ENCODE measurements at places on chromosomes 12 and 14. TPM values are rescaled to one million over a fixed set of nuclear protein-coding genes. Genes with fewer than 3 reads are reported as not detected.

DNA sequence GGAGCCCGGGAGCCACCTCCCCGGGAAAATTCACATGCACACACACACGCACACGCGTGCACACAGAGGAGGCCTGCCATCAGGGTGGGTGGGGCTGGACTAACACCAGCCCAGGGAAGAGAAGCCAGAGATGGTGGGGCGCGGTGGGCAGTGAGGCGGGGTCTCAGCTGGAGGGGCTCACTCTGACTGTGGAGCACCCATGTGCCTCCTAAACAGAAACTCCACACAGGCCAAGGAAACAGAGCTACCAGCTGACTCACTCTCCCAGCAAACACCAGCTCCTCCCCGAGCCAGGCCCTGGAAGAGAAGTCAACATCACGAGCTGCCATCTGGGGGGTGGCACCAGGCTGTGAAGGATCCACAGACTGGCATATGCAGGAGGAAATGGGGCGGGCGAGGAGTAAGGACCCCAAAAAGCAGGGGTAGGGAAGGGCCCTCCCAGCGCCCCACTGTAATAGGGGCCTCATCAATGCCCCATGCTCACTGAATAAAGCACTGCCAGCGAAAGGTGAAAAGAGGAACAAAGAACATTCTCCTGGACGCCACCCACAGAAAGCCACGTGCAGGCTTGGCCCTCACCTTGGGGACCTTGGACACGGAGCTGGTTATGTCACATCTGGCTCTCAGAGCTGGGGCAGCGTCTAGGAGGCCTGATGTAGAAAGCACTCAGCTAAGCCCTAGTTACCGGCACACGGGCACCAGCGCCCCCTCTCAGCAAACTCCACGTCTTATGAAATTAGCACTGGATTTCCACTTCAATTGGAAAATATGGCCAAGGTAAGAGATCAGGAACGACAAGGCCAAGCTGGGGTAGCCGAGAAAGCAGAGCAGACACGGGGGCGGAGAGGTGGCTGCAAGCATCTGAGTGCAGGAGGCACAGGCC lies 8.4 kb upstream of the INF2 start:
- DNase-seq = no peak

Gene OR5AU1
- 0.03 TPM for polyA plus RNA-seq

GRCh38 chr12:108004319-108004718 lies 124.8 kb upstream of the WSCD2 start:
- DNase-seq = peak; percentile 58

- peak; percentile 27 for DNase-seq
Observed at GRCh38 chr14:68084256-68084655, 264.7 kb downstream of the RAD51B start.

DNA sequence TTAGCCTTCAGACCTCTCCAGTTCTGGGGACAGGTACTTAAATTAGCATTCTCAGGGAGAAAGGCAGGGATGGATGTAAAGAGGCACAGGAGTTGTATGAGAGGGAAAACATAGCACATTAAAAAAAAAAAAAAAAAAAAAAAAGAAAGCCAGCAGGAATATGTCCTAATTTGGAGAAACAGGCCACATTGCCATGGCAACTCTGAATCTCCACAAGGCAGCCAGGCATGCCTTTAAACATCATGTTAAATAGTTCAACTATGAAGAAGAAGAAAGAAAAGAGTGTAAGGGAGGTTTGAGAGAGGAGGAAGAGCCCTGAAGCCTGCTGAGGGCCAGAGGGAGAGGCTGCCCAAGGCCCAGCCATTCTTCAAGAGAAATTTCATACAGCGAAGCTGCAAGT lies 145.8 kb downstream of the GRIN2B start:
- no peak for DNase-seq

DNA sequence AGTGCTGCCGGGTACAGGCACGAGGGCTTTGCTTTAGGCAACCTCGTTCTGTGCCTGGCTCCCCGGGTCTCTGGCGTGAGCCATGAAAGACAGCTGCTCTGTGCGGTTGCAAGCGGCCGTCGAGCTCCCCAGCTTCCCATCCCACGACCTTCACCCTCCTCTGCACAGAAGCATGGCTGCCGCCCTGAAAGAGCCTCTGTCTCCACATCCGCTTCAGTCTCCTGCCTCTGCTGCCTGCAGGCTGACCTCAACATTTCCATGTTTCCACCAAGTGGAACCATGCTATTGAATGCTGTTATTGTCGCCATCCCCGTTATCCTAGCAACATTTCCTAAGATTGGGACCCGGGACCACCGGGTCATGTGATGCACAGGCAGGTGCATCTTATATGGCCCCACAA lies 57.1 kb downstream of the KDM2B start:
- no peak for DNase-seq

Gene FERMT2
- 159 TPM for polyA plus RNA-seq

DNA sequence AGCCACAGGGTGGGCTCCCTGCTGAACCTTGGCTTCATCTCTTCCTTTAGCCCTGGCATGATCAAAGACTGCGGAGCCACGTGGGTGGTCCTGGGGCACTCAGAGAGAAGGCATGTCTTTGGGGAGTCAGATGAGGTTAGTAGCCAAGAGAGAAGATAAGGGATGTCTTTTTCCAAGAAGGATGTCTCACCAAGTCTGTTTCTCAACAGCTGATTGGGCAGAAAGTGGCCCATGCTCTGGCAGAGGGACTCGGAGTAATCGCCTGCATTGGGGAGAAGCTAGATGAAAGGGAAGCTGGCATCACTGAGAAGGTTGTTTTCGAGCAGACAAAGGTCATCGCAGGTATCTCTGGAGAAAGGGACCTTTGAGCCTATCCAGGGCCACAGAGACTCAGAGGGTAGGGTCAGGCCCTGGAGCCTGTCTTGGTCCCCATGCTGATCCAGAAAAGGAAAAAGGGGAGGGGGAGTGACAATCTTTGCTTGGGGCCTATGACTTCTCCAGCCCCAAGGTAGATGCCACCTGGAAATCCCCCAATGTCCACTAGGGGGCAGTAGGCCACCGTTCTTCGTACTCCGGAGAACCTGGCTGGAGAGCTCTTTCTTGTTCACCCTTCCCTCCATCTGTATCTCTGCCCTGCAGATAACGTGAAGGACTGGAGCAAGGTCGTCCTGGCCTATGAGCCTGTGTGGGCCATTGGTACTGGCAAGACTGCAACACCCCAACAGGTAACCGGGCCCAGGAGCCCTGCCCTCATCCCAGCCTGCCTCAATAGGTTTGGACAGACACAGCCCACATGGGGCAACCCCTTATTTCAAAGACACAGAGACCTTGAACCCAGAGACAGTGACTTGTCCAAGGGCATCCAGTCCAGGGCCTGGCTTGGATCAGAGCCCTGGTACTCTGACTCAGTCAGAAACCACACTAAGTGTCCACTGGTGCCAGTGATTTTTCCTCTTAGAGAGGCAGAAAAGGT lies 2.0 kb downstream of the TPI1 start:
- no peak for DNase-seq

DNA sequence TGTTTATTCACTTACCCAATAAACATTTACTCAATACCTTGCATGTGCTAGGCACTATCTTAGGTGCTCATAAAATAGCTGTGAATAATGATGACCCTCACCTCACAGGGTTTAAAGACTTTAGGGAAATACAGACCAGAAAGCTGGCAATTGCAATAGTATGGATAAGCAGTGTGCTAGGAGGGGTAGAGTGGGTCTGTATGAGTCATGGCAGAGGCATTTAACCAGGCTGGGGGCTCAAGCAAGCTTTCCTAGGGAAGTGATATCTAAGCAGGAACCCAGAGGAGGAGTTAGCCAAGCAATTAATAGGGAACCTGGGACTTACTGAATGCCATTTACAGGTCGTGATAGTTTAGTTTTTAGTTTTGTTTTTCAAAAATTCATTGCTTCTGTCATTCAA lies 123.9 kb upstream of the CCDC198 start:
- DNase-seq = peak; percentile 13

DNA sequence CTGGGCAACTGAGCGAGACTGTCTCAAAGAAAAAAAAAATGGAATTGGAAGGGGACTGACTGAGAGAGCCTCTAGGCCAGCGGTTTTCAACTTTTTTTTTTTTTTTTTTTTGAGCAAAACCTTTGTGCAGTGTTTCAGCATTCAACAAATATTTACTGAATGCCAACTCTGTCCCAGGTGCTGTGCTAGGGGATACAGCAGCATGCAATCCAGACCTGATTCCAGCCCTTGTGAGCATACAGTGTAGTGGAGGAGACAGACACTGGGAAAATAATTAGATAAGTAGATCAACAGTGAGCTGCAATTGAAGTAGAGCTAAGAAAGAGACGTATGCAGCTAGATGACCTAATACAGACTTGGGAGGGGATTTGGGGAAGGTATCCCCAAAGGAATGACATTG lies 23.8 kb upstream of the LTBP2 start:
- DNase-seq = no peak

Gene MANSC4
- polyA plus RNA-seq = 0.44 TPM

DNA sequence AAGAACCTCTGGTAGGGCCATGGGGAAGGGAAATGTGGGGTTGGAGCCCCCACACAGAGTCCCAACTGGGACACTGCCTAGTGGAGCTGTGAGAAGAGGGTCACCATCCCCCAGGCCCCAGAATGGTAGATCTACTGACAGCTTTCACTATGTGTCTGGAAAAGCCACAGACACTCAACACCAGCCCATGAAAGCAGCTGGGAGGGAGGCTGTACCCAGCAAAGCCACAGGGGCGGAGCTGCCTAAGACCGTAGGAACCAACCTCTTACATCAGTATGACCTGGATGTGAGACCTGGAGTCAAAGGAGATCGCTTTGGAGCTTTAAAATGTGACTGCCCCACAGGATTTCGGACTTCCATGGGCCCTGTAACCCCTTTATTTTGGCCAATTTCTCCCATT lies 97.8 kb downstream of the HMGA2 start:
- no peak for DNase-seq

Gene CCDC175
- polyA plus RNA-seq = 0.54 TPM

Measured in renal cortex interstitium (tissue), 15 donors.